A549 treated with CpdA at 1 μM for 4 hours (cell line): ENCODE measurements at places on chromosomes 4 and X. TPM values are rescaled to one million over a fixed set of nuclear protein-coding genes. Genes with fewer than 3 reads are reported as not detected.

ARHGEF9 gene
- total RNA-seq: 5.4 to 5.8 TPM (median 5.7 TPM) in 5 replicates

CACNA1F gene
- not detected in 5 replicates for total RNA-seq

NPNT gene
- 0.14 to 0.55 TPM (median 0.24 TPM) in 5 replicates for total RNA-seq

SLC25A53 gene
- 3.7 to 5.0 TPM (median 4.5 TPM) in 5 replicates for total RNA-seq

AFM gene
- total RNA-seq: not detected in 5 replicates
